ENCODE measurements at places on chromosomes 13 and 19.

- no peak for DNase-seq
Observed at GRCh38 chr19:37926255-37926654, 19.2 kb downstream of the SIPA1L3 start.

DNA sequence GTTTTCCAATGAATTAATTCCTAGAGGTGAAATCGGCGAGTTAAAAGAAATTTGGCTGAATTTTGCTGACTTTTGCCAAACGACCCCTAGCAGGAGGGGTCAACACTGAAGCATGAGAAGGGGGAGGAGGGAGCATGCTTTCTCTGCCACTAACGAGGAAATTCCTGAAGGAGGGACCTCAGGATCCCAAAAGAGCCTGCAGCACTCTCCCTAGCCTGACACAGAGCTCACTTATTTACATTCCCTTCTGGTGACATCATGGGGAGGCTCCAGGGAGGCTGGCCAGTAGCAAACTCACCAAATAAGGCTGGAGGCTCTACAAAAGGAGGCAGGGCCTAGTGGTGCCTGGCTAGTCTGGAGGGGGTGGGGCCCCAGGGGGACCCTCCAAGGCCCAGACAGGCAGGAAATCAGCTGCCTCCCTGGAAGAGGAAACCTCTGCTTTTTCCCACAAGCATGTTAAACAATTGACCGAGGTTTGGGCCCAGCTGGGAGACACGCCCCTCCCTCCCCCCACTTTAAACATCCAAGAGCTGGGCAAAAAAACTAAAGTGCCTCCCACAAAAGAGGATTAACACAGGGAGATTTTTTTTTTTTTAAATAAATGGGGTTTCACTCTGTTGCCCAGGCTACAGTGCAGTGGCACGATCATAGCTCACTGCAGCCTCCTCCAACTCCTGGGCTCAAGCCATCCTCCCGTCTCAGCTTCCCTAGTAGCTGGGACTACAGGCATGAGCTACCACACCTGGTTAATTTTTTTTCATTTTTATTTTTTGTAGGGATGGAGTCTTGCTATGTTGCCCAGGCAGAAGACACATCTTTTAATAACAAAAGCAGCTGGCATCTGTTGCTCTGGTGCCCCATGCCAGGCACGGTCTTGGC, 2.1 kb downstream of the DAPK3 start:
- peak; percentile 91 for DNase-seq

- no peak for DNase-seq
Observed at GRCh38 chr19:35596366-35596999, 10.5 kb downstream of the PMIS2 start.

- no peak for DNase-seq
Observed at GRCh38 chr13:34020388-34020787, 202.4 kb downstream of the RFC3 start.

DNA sequence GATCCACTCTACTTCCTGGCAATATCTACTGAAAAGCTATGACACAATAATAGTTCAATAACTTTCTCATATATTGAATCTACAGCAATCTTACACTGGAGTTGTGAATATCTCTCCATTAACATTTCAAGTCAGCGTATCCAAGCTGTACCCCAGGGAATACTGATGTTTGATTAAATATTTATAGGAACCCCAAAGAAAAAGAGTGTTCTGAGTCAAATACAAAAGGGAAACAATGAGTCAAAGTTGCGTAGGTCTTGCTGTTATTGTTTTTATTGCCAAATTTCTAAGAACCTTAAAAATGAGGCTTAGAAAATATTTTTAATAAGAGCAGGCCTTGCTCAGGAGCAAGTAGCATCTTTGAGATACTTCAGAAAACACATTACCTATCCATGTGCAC, 415.5 kb downstream of the FGF14 start:
- no peak for DNase-seq

- peak; percentile 84 for DNase-seq
Observed at GRCh38 chr19:5805462-5806132, 730 bp downstream of the NRTN start.

- no peak for DNase-seq
Observed at GRCh38 chr13:40207001-40207478, 459.4 kb downstream of the FOXO1 start.

GRCh38 chr13:80469853-80470381, 129.0 kb upstream of the SPRY2 start:
- DNase-seq = peak; percentile 75

GRCh38 chr19:22545751-22546150, 88.4 kb upstream of the ZNF492 start:
- peak; percentile 41 for DNase-seq

DNA sequence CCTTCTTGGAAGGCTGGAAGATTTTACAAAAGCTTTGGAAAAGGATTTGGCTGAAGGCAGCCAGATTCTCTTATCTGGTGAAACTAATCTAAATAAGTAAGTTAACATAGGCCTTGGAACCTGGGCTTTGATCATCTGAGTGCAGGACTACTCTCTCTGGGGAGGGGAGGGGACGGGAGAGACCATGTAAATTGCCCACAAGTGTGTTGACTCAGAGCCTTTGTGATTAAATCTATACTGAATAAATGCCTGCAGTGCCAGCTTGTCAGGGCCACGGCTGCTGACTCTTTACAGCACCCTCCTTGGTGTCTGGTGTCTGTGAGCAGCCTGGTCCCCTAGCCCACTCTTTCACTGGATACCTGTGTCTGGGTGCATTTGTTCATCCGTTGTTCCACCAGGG, 251.4 kb downstream of the ITGBL1 start:
- DNase-seq = no peak

GRCh38 chr13:78187781-78188180, 269.1 kb upstream of the EDNRB start:
- no peak for DNase-seq

GRCh38 chr13:100409132-100409531, 179.5 kb downstream of the GGACT start:
- DNase-seq = no peak

DNA sequence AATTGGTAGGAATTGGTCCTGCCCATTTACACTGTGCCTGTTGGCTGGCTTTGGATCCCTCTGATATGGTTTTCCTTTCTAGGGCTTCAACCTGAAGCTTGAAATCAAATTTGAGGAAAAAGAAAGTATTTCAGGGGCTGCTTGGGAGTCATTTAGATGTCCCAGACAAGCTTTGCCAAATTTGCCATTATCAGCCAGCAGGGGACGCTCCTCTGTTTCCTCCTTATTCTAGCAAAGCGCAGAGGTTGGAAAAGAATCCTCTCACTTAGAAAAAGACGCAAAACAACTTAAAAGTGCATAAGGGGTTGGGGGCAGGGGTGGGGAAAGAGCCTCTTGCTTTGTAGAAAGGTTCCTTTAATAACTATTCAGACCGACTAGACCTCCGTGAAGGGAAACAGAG, 1211.1 kb upstream of the PCDH20 start:
- no peak for DNase-seq

- no peak for DNase-seq
Observed at GRCh38 chr13:29362849-29363604, 232.5 kb downstream of the SLC7A1 start.

GRCh38 chr19:48248081-48248833, 7.5 kb downstream of the CARD8 start:
- no peak for DNase-seq

GRCh38 chr13:85386424-85386823, 412.8 kb downstream of the SLITRK6 start:
- DNase-seq = no peak

DNA sequence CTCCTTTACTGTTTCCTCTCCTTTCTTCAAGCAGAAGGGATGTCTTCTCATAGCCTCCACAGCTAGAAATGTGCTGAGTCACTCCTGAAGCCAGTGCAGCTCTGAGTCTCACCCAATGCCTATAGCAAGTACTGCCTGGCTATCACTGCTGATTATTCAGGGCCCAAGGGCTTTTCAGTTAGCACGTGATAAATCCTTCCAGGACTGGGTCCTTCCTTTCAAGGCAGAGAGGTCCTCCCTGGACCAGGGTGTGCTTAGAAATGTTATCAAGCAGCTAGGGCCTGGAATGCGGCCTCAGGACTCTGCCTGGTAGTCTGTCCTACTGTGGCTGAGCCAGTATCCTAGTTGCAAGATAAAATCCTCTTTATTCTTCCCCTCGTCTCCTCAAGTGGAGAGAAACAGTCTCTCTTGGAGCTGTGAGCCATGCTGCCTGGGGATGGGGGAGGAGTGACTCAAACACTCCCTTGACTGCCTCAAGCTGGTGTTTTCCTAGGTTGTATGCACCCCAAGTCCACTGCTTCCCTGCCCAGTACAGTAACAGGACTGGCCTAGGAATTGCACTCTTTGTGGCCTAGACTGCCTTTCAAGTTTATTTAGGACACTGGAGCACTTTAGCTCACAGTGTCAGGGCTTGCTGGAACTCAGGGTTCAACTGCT, 198.7 kb upstream of the SERP2 start:
- DNase-seq = no peak

DNA sequence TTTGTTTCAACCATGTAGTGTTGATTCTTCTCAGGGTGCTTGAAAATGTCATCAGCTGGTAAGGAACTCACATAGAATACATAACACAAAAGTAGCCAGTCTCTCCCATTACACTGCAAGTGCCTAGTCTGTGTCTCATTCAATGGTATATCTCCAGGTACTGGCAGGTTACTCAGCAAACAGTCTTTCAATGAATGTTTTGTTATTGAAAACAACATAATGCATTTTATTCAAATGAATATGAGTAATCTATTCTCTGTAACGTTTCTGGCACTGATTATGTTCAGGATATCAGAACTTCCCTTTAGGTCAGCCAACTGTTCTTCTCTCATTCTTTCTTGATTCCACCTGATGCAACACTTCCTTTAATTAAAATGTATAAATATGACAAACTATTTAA, 68.0 kb upstream of the SLITRK1 start:
- no peak for DNase-seq

- DNase-seq = no peak
Observed at GRCh38 chr13:47332149-47332548, 435.3 kb upstream of the HTR2A start.

DNA sequence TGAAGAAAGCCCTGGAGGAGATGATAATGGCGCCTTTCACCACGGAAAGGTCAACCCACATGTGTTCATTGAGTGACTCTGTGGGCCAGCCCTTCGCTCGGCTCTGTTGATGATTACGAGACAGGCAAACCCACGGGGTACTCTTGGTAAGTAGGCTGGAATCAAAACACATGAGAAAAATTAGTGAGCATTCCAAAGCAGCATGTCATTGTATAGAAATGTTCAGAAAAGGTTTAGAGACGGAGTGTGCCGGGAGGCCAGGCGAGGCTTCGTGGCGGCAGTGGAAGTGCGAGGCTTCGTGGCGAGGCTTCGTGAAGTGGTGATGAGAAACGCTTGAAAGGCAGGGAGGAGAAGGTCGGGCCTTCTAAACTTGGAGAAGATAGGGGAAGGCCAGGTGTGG, 144.3 kb downstream of the ZNF536 start:
- no peak for DNase-seq

DNA sequence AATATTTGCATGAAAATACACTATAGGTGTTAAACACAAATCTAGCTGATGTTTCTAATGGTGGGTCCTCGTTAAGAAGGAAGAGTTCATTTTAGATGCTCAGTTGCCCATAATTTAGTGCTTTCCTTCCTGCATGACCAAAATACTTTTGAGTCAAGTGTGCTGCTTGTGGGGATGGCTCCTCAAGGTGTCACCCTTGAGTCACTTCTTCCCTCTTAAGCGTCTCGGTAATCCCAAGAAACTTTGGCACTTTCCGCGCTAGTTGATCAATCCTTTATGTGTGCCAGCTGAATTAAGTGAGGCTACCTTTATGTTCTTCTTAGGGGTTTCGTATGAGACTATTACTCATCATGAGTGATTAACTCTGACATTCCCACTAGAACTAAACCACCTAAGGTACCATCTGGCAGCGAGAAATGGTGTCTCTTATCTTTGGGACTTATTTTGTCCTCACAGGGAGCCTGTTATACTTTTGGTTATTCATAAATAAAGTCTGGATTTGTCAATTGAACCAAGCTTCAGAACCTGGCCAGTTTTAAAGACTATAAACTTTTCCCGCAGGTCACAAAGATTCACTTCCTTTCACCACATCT, 106.8 kb downstream of the NHLRC3 start:
- DNase-seq = peak; percentile 42
